ENCODE measurements at places on chromosomes 3 and 15.

DNA sequence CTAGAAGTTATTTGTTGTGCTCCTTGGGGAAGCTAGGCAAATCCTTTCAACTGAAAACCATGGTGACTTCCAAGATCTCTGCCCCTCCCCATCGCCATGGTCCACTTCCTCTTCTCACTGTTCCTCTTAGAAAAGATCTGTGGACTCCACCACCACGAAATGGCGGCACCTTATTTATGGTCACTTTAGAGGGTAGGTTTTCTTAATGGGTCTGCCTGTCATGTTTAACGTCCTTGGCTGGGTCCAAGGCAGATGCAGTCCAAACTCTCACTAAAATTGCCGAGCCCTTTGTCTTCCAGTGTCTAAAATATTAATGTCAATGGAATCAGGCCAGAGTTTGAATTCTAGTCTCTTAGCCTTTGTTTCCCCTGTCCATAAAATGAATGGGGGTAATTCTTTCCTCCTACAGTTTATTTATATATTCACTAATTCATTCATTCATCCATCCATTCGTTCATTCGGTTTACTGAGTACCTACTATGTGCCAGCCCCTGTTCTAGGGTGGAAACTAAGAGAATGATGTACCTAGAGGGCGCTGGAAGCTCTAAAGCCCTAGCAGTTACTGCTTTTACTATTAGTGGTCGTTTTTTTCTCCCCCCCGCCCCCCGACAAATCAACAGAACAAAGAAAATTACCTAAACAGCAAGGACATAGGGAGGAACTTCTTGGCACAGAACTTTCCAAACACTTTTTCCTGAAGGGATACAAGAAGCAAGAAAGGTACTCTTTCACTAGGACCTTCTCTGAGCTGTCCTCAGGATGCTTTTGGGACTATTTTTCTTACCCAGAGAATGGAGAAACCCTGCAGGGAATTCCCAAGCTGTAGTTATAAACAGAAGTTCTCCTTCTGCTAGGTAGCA is 657 bp downstream of the PATL2 start:
- no peak for DNase-seq

GRCh38 chr15:48602358-48603122 is 43.0 kb downstream of the FBN1 start:
- DNase-seq = no peak

GRCh38 chr15:25879438-25879837 is 16.3 kb upstream of the ATP10A start:
- DNase-seq = no peak

GRCh38 chr3:46549989-46550388 is 16.1 kb downstream of the LRRC2 start:
- no peak for DNase-seq

GRCh38 chr3:39170461-39170860 is 17.1 kb upstream of the CSRNP1 start:
- DNase-seq = no peak

- no peak for DNase-seq
Observed at GRCh38 chr3:177478170-177478867, 281.0 kb upstream of the TBL1XR1 start.

GRCh38 chr15:70627734-70628548 is 135.4 kb downstream of the UACA start:
- DNase-seq = no peak

- no peak for DNase-seq
Observed at GRCh38 chr3:143135150-143135549, 15.6 kb downstream of the CHST2 start.

- no peak for DNase-seq
Observed at GRCh38 chr15:70164910-70165715, 67.4 kb upstream of the TLE3 start.

DNA sequence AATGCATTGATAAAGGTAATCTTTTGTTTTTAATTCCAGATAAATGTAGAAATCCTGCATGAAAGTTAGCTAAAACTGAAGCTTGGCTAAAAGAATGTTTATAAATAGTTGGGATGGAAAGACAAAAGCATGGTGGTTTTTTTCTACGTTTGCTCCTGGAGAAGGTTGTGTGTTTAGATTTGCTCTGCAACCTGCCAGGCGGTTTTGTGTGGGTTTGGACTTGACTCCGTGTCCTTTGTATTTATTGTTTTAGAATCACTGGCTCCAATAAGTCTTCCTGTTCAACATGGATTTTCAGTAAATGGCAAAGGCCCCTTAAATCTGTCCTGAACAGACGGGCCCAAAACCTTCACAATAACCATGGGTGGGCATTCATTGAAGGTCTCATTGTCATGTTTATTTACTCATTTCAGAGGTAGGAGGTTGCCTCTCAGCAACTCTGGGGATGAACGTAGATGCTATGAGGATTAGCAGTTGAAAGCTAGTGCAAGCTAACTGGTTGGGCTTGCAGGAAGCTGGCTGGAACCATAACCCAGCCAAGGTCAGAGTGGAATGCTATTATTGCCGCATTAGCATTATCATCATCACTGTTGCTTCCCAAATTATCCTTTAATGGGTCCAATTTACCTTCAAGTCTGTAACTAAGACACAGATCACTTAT is 60.6 kb upstream of the ADAMTS9 start:
- no peak for DNase-seq

- no peak for DNase-seq
Observed at GRCh38 chr15:99385865-99386264, 134.6 kb downstream of the LRRC28 start.

- peak; percentile 83 for DNase-seq
Observed at GRCh38 chr15:20356444-20356910, 185.1 kb downstream of the GOLGA6L6 start.

- no peak for DNase-seq
Observed at GRCh38 chr3:39168156-39168780, 14.9 kb upstream of the CSRNP1 start.

DNA sequence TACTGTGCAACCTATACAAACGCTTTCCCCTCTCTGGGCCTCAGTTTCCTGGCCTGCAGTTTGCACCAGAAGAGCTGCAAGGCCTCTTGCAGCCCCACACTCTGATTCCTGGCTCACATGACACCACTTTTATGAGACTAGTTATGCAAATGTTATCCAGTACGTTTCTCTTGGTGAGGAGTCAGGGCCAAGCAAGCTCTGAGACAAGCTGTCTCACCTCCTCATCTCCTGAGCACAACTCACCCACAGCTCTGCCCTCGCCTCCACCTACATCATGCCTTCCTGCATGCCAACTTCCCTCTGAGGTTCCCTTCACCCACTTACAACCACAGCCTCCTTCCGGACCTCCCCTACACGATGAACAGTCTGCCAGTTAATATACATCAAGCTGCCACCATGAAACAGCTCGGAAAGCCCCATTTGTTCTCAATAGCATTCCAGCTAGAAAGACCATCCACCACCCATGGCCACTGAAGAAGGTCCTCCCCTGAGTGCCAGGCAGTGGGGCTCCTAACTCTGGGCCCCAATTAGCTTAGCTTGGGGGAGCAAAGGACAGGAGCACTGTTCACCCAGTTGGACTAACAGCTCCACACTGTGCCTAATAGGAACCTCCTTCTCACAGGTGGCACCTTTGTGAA is 25.0 kb downstream of the CRYGS start:
- peak; percentile 91 for DNase-seq

DNA sequence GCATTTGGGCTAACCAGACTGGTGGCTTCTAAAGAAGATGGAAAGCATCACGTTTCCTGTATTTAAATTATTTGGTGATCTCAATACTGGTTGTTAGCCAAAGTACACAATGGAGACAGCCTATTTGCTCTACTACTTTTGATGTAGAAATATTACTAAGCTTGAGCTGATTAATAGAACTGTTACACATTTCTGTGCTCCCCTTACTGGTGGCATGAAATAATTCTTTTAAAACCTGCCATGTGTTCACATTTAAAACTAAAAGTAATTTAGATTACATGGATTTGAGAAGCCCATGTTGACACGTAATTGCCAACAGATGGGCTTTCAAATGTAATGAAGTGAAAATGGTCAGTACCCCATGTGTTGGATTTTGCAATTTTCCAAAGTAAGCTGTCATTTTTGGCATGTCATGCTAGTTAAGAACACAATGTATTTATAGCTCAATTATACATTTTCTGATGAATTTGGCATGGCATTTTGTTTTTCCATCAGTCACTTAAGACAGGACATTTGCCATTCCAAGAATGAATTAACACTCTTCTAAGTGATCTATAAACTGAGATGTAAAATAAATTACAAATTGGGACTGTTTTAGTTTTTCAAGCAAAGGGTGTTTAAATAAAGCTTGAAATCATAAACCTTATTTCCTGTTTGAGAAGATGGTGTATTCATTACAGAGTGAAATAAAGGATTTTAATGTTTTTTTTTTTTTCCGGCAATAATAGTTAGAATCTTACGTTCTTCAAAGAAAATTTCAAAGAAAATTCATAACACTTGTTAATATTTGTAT is 10.8 kb upstream of the RARRES1 start:
- no peak for DNase-seq

- DNase-seq = no peak
Observed at GRCh38 chr3:161386991-161387770, 15.9 kb upstream of the SPTSSB start.

DNA sequence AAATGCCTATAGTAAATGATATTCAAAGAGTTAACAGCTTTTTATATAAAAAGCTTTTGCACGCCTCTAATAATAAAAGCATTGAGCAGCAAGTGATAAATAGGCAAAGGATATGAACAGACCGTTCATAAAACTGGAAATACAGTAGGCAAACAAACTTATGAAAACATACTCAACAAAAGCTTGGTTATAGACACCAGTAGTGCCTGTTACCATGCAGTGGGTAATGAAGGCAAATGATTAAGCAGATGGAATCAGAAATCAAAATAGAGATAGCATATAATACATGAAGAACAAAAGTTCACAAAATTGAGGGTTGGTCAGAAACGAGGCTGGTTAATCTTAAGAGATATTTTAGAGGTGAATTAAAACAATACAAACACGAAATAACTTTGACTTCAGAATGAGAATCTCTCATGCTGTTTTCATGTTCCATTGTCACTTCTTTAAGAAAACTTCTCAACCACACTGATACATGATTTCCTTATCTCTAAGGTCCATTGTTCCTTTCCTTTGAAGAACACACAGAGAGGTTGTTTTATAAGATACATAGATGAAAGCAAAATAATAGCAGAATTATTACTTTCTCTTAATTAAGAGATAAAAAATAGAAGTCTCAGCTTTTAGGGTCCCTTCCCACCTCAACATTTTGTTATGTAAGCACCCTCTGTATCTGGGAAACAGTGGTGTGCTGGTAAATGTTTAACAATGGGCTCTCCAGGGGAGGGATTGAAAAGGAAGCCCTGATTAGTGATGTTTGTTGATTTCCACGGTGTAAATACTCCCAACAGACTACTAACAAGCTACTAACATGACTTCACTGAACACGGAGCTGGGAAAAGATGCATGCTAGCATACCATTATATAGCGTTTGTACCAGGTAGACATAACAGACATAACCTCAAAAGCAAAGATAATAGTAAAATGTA is 12.6 kb downstream of the RASGRP1 start:
- no peak for DNase-seq

DNA sequence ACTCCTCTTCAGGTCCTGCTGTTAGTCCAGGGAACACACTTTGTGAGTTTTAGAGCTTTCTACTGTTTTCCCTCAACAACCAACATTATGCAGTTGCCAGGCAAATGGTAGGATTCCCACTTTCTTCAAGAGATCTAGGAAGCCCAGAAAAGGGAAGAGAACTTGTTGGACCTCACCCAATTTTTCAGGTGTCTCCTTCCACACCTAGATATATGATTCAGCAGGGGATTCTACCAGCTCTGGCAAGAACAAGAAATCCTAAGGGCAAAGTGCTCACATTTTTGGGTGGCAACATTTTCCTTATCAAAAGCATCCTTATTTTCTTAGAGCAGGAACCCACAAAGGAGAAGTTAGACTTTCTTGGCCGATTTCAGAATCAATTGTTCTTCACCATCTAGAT is 57.4 kb downstream of the PRICKLE2 start:
- DNase-seq = no peak

DNA sequence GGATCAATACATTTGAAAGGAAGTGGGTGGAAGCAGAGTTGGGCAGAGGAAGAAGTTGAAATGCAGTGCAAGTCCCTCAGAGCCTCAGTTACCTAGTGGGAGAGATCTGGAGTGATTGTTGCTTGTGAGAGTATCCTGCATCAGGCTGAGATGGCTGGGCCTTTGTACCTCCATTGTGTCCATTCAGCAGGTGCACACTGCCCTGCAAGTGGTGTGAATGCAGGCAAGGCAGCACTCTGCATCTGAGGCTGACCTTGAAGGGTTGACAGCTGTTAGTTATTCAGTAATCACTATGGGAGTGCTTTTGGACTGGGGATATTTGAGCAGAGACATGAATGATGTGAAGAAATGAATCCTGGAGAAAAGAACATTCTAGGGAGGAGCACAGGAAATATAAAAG is 25.2 kb downstream of the ATP6V1A start:
- DNase-seq = no peak

DNA sequence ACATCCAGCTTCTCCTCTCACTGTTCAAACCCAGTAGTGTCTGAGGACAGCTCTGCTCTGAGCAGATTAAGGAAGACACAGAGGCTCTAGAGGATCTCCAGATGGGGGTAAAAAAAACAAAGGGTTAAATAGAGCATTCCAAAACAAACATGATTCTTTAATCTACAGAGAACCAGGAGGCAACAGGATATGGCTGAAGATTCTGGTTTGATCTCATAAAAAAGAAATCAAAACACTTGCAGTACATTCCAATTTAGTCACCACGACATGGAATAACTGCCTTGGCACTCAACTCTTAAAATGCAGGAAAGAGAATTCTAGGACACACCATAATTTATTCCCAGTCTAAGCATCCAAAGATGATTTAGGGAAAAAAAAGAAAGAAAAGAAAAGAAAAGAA is 32.0 kb downstream of the TM4SF4 start:
- DNase-seq = no peak

GRCh38 chr3:172699031-172699430 is 11.8 kb downstream of the NCEH1 start:
- no peak for DNase-seq

GRCh38 chr15:95825671-95826411 is 504.7 kb upstream of the NR2F2 start:
- no peak for DNase-seq

GRCh38 chr3:194661374-194661773 is 10.6 kb downstream of the LSG1 start:
- DNase-seq = no peak

- DNase-seq = peak; percentile 63
Observed at GRCh38 chr15:74901612-74902063, 5.0 kb downstream of the FAM219B start.

DNA sequence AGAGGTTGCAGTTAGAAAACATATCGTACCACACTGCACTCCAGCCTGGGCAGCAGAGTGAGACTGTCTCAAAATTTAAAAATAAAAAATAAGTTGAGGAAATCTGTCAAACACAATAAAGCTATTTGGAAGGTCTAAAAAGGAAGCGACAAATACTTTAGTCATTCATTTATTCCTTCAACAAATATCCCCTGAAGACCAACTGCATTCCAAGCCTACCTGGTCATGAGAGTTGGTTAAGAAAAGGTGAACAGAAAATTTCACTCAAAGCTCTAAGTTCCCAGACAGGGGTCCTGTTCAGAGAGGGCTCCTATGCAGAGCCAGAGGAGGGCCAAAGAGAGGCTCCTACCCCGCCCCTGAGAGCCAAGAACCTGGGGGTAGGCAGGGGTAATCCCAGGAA is 15.4 kb upstream of the PRKAR2A start:
- DNase-seq = no peak
